NCI-H82 (cell line): ENCODE measurements at places on chromosomes 1 and 21.

- DNase-seq: peak; percentile 76
These were observed 10.3 kb downstream of the ALX3 start for GRCh38 chr1:110060034-110060661.

DNA sequence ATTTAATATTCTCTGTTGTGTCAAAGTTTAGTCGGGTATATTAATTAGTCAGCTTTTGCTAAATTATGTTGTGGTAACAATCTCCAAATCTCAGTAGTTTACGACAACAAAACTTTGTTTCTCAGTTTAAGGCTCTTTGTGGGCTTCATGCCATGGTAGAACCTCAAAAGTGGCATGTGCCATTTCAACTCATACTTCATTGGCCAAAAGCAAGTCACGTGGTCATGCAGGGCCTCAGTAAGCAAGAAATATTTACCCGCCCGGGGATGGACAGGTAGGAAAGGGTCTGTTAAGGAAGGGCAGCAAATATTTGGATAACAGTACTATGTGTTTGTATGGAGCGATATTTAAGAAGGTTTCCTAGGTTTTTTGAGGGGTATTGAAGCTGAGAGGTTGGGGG, 38.6 kb downstream of the ITSN1 start:
- no peak for DNase-seq

DNA sequence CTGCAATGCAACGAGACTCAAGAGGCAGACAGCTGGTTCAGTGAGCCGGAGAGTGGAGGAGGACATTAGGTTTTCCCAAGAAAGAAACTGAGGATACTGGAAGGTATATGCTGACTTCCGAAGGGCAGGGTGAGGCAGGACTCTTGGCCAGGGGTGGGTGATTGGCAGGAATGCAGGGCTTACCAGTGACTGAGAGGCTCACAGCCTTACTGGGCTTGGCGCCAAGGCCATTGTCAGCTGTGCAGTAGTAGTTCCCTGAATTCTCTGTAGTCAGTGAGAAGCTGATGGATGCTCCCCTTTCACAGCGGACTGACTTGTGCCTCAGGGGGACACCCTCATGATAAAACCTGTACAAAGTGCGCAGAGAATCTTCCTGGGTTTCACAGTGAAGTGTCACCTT, 9.6 kb downstream of the FCRL5 start:
- DNase-seq: peak; percentile 11

- DNase-seq: no peak
These were observed 48.2 kb downstream of the RPE65 start for GRCh38 chr1:68401506-68401905.

- no peak for DNase-seq
These were observed 36.1 kb downstream of the L1TD1 start for GRCh38 chr1:62230718-62231117.

DNA sequence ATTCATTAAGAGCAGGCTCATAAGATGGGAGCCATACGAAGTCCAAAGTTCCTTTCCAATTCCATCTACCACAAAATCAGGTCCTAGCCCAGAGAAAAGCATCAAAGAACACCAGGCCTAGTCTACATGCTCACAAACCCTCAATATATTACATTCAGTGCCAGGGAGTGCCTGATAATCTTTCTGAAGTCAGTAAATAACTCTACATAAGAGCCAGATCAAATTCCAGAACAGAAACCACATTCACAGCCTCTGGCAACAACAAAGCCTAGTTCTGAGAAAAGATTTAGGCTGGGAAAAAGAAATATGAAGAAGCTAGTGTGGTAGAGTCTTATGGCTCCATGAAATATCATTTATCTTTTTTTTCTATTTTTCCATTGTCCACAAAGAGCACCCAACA, 40.5 kb upstream of the RBBP5 start:
- DNase-seq: no peak

- DNase-seq: no peak
These were observed 54.0 kb downstream of the PGBD5 start for GRCh38 chr1:230371923-230372703.

GRCh38 chr1:214493126-214493796, 58.1 kb downstream of the PTPN14 start:
- DNase-seq: no peak

DNA sequence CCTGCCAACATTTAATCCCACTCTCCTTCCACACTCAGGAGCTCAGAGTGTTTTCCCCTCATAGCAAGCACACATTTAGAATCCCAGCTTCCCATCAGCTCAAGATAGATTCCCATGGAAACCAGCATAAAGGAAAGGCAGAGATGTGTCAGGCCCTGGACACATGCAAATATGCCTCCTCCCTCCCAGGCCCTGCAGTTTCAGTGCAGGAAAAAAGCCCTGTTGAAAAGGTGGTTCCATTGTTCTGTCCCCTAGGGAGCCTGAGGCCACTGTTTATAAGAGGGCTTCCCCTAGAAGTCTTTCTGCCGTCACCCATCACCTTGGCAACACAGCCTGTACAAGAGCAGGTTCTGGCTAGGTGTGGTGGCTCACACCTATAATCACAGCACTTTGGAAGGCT, 3.6 kb downstream of the CACNA1S start:
- no peak for DNase-seq

GRCh38 chr21:14918527-14918926, 146.3 kb downstream of the NRIP1 start:
- DNase-seq: peak; percentile 90

DNA sequence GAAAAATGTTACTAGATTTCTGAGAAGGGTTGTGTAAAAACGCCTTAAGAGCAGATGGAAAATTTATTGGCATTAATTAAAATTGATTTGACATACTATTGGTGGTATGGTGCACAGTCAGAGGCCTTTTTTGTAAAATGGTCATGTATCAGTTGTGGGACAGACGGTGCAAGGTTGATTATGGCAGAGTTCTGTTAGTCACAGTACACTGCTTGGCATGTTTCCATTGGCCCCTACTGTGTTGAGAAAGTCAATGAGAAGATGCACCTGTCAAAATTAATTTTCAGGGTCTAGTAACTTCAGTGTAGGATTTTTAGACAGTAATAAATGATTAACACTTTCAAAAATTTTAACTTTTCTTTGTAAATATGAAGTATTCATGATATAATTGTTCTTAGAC, 4.4 kb downstream of the B3GALT2 start:
- DNase-seq: peak; percentile 13

DNA sequence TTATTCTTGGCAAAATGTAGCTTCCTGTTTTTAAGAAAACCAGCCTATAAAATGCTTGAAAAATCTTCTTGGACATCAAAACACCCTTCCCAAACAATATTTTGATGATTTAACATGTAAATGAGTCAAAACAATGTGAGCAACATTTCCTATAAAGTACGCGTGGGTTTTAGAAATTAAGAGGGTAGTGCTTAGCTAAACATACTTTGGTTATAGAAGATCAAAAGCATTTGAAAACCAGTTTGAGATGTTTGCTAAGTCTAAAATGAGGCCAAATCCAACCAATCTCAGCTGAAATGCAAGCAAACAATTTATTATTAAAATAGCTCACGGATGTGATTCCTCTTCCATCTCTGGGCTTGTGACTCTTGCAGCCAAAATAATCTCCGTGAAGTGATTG, 350.4 kb downstream of the TGFB2 start:
- DNase-seq: no peak

DNA sequence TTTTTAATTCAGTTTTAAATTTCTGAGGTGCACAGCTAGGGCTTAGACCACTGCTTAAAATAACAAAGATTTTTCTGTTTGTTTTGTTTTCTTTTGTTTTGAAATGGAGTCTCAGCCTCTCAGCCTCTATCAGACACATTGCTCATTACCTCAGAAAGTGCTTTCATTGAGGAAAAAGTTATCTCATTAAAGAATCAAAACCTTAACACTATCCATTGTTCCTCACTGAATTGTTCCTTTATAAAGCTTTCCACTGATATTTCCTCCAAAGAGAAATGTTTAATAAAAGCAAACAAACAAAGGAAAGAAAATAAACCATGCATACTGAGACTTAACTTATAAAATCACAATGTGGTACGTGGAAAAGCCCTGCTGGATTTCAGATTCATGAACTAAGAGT, 63.8 kb downstream of the SIPA1L2 start:
- no peak for DNase-seq
